ENCODE measurements at places on chromosomes 2 and 18.

- DNase-seq = no peak
These were observed 60.9 kb downstream of the SOWAHC start for GRCh38 chr2:109674894-109675534.

GRCh38 chr2:183991968-183992367 lies 606.4 kb upstream of the ZNF804A start:
- DNase-seq = no peak

DNA sequence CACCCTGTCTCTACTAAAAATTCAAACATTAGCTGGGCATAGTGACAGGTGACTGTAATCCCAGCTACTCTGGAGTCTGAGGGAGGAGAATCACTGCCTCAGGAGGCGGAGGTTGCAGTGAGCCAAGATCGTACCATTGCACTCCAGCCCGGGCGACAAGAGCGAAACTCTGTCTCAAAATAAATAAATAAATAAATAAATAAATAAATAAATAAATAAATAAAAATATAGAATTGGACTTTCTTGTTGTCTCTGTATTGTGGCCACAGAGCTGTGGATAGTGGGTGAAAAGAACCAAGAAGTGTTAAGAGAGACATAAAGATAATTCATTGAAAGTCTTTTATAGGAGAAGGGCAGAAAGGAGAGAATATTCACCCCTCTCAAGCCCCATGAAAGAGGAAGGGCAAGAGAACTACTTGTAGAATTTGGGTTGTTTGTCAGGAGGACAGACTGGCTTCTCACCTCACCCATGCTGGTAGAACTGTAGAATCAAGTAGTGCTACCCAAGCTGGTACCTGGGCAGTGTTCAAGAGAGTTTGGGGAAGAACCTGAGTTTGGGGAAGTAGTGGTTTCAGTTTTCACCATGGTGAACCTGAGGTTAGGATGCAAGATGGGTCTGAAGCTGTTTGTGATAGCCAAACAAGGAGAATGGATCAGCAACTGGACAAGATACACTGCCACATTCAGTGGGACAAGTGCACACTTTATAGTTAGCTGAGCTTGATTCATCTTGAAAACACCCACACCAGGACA lies 256.5 kb downstream of the CD226 start:
- no peak for DNase-seq

GRCh38 chr2:32915694-32916093 lies 31.1 kb upstream of the LTBP1 start:
- DNase-seq = no peak

DNA sequence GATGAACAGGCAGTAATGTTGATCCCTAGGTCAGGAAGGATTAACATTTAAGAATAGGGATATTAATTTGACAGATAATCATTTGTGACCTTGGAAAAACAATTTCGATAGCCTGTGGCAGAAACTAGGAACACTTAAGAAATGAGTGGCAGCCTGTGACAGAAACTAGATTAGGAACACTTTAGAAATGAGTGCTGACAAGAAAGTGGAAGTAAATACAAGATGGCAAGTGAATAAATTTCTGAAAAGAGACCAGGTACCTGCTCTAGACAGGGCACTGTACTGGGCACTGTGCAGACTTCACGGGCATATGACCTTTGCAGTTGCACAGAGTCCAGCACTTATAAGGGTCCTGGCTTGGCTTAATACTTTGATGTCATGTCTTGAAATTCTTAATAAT lies 5.5 kb upstream of the HNRNPA3 start:
- DNase-seq = no peak

DNA sequence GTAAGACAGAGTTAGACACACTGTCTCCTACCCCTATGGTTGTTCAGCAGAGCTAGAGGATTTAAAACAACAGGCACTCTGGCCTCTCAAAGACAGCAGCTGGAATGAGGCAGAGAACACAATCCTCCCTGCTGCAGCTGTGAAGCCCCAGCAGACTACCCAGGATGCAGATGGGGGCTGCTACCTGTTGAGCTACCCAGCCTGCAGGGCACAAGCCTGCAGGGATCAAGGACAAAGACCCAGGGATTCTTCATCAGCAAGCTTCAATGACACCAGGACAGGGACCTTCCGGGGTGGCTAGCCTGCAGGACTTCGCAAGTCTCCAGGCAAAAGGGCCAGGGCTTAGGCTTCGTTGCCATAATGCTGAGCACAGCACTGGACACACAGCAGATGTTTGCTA lies 27.2 kb downstream of the GALNT14 start:
- DNase-seq = no peak

DNA sequence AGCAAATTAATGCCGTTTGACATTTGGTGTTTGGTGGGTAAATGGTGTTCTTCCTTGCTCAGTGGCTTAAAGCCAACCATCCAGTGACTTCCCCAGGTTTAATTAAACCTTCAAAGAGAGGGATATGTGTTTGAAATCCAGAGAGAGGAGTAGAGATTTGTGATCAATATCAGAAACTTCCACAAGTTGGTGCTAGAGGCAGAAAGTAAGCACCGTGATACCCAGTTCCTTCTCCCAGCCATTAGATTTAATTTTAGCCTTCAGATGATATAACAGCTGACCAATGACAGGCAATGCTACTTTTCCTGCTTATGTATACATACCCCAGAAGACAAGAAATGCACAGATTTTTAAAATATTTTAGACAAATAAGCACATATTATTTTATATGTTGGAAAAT lies 398.5 kb downstream of the CDH2 start:
- no peak for DNase-seq

DNA sequence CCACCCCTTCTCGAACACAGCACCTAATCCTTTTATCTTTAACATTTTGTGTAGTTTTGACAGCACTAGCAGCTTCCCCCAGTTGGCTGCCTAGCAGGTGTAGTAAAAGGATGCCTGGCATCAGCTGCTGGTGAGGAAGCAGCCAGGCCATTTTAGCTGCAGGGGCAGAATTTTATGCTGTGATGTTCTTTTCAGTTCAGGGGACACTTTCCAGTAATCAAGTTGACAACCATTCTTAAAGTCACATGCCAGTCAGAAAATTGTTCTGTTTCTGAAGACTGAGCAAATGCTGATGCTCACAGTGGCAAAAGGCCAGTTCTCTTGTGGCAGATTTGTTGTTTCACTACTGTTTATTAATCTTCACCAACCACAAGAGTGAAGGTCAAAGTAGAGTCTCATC lies 570.8 kb downstream of the CCDC85A start:
- DNase-seq = no peak

GRCh38 chr2:187486241-187486640 lies 38.2 kb upstream of the CALCRL start:
- no peak for DNase-seq

DNA sequence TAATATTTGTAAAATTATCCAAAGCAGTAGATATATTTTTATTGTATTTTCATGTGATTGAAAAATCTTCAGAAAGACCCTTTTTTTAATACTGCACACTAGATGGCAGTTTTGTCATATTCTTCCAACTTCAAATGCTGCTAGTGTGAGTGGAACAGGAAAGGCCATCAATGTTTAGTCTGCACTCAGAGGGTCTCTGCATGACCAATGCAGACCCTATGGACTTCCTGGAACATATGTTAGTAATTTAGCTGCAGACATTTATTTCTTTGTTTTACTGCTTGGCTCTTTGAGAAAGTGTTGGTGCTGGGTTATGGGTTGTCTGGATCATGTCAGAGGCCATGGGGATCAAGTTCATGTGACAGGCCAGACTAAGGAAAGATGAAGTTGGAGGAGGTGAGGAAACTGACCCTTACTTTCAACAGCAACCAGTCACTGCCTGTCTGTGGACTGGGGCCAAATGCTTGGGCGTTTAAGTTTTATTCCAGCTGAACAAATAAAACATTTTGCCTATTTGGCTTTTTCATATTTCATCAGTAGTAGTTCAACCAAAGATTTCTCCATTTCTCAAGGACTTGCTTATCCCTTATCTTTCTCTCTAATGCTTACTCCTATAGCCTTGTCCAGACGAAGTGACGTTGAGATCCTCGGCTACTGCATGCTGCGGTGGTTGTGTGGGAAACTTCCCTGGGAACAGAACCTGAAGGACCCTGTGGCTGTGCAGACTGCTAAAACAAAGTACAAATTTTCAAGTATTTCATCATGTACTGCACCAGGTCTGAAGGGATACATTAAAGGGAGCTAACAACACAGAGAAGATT lies 84.8 kb downstream of the VRK2 start:
- DNase-seq = no peak

GRCh38 chr2:317501-318424 lies 29.9 kb upstream of the ALKAL2 start:
- no peak for DNase-seq

Measured in NT2/D1 (cell line).